ENCODE measurements at places on chromosomes 12 and 14. TPM values are rescaled to one million over a fixed set of nuclear protein-coding genes. Genes with fewer than 3 reads are reported as not detected.

GRCh38 chr14:99838639-99839134, 45.5 kb downstream of the EML1 start:
- no peak overlapping the region for H3K27ac ChIP-seq
- H3K4me1 ChIP-seq, result no peaks in the 10 kb centered on the region
- no peak overlapping the region for H3K4me3 ChIP-seq
- DNase-seq, result no peak

- H3K4me3 ChIP-seq, result no peak overlapping the region
- H3K27me3 ChIP-seq, result no peaks in the 10 kb centered on the region
- H3K36me3 ChIP-seq, result no peaks in the 10 kb centered on the region
- no peaks in the 10 kb centered on the region for H3K4me1 ChIP-seq
Observed at GRCh38 chr12:16389594-16389993, 42.1 kb downstream of the MGST1 start.

DNA sequence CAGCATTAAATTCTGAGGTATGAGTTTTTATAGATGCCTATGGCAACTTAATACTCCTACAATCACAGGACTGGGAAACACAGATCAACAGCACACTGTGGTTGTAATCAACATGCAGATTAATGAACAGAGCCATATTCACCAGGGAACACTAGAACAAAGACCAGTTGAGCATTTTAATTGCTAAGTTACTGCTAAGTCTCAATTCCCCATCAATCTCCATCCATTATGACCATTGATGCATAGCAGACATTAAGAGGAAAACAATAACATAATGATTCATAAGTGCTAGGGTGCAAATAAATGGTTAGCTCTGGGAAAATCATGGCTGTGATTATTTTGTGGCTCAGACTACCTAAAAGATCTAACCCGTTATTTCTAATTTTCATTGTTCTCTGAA, 505.6 kb downstream of the TRHDE start:
- no peaks in the 10 kb centered on the region for H3K27me3 ChIP-seq
- no peaks in the 10 kb centered on the region for H3K36me3 ChIP-seq
- no peak for DNase-seq
- no peaks in the 10 kb centered on the region for H3K4me1 ChIP-seq
- H3K27ac ChIP-seq, result no peak overlapping the region
- no peak overlapping the region for H3K4me3 ChIP-seq

DNA sequence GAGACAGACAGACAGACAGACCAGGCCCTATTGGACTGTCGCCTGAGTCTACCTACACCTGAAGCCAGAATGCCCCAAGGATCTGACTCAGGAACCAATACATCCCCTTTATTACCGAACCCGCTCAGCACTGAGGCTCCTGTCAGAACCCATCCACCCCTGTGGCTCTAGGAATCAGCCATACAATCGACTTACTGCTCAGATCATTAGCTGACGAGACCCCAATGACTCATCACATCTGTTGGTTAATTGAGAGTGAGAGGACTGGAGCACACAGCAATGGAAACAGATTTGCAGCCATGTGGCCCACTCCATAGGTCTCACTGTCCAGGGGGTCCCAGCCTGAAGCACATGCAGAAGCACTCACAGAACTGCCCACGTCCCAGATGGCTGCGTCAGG, 15.2 kb downstream of the ITPK1 start:
- H3K36me3 ChIP-seq, result peaks cover 5% of the 10 kb centered on the region
- peaks cover 45% of the 10 kb centered on the region for H3K4me1 ChIP-seq
- no peaks in the 10 kb centered on the region for H3K27me3 ChIP-seq
- no peak overlapping the region for H3K27ac ChIP-seq
- no peak for DNase-seq

PARPBP gene
- 23.5 TPM for total RNA-seq

Data from activated T-helper 1 cell treated with anti-CD3 and anti-CD28 coated beads, Interleukin-12 subunit alpha, Interleukin-12 subunit beta, Interleukin-2, Interleukin-4 antibody, amounts not matched to agents 30 ng/mL and 10 ng/mL and 1 ng/mL, durations not matched to agents 14 hours and 24 hours and 36 hours (primary cell).